ENCODE measurements at places on chromosomes 4 and X.
A peak's percentile ranks its signal among the peaks of the same experiment; 100 is the strongest.

- DNase-seq, result no peak
Measured at GRCh38 chr4:80183250-80184052, 13.9 kb upstream of the PRDM8 start.

DNA sequence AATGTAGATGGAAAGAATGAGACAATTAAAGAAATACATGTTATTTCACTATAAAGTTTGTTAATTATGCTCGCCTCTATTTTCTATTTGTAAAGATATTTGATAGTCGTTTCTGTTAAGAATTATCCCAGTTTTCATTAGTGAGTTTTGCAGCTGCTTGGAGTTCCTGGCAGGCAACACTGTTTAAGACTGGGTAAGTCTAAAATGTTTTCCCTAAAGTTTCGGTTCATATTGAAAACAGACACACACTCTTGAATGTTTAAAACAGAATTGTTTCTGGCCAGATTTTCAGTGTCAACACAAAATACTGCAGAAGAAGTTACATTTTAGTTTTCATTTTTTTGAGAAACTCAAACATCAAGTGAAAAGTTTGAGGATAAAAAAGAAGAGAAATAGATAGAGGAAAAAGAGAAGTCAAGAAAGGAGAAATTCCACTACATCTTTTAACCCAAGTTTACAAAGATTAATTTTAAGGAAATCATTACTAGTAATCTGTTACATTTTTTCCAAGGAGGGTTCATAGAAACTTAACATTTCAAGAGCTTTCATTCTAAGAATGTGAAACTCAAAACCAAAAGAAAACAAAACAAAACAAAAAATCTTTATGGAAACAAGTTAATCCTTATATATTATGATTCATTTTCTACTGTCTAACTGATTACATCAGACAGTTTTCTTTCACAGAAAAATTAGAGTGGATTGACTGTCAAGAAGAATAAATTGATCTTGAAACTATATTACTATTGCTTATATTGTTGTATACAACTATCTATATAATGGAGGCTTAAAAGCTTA lies 305.5 kb downstream of the FAT4 start:
- DNase-seq, result no peak

DNA sequence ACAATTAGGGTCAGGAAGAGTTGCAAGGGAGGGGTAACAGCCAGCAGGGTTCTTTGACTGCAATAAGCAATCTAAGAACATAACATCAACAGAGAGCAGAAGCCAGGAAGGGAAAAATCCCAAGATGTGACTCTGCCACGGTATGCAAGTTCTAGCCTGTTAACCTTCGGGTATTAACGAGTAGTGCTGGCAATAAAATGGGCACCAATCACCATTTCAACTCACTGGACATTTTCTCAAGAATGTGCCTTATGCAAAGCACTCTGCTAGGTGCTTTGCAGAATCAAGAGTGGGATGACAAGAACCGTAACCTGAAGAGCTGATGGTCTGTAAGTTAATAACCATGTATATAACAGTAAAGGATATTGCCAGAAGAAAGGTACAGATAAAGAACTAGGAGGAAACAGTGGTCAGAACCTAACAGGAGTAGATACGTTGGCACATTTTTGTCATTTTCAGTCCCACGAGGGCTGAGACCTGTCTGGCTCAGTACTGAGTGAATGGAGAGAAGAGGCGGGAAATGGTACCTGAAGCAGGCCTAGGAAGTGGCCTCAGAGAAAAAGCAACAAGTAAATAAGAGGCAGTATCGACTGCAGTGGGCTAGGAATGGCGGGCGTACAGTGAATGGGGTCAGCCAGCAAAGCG lies 2.7 kb downstream of the ELOVL6 start:
- DNase-seq, result no peak

DNA sequence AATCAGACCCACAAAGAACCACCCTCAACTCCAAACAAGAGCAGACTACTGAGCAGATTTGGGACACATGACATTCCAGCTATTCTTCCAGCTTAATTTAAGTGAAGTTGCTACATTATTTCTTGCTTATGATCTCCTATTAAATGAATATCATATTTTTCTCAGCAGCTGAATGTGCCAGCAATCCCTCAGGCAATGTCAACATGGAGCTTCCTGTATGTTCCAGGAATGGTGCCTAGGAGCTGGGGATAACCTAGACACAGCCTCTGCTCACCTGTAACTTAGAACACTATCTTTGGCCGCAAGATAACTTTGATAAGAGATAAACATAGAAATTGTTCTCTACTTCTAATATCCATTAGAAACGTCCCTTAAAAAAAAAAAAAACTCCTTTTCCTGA lies 274.4 kb upstream of the RASGEF1B start:
- no peak for DNase-seq

DNA sequence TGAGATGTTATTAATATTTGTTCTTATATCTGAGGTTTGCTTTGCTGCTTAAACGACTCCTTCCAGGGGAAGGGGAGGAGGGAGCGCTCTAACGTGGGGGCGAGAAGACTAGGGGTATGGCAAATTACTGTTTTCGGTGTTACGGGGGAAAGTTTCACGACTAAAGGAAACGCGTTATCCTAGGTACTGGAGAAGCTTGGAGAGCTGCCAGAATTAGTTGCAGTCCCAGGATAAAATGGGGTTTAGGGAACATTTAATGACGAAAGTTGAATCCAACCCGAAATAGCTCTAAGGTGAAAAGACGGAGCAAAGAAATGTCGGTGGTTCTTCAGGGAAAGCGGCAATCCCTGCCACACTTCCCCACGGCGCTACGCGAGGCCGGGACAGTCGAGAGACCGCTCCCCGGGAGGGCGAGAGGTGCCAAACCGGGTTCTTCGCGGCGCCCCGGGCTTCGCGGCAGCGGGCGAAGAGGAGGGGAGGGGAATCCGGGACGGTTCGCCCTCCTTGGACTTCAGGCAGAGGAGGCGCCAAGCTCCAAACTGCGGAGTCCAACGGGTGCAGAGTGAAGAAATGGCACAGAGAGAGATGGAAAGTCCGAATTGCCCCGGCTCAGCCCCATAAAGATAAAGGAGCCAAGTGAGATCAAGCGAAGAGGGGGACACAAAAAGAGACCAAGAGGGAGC lies 724 bp downstream of the THOC2 start:
- peak; percentile 20 for DNase-seq

DNA sequence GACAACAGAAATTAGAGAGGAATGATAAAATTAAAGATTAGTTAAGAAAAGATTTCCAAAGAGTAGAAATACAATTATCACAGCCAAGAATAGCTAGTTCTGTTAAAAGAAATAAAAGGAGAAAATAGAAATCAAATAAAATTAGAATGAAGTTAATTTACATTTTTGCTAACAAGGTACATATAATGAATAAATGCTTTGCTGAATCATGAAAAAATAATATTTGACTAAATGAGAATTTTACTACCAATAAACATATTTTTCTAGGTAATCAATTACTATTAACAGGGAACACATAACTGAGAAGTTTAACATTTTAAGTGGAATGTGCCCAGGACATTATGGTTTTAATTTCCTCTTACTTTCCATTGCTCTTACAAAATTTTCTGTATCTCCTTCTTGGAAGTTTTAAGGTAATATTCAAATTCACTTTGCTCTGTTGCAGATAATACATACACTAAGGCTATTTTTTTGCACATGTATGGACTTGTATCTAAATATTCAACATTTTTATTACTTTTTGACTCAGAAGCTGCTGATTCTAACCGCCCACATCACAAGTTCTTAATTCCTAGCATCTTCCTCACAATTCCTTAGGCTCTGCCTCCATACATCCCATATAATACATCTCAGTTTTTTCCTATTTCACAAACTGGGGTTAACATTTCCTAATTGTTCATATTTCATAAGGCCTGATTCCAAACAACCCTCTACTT lies 870.7 kb upstream of the INTU start:
- no peak for DNase-seq

DNA sequence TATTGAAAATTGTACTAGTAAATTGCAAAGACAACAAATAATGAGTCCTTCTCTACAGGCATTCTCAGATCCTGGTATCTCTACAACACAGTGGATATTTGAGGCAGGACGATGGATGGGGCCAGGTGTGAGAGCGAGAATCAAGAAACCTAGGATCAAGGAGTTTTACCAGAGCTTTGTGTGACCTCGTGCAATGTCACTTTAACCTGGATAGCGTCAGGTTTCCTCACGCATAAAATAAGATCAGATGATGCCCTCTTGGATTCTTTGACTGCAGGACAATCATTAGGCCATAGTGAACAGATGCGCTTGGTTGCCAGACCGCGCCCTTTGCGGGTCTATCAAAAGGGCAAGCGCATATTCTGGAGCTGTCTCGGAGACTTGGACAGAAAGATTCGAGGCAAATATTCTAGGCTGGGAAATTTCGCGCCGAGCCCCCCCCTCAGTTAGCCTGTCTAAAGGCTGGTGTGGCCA lies 66.6 kb downstream of the FBXO8 start:
- no peak for DNase-seq

DNA sequence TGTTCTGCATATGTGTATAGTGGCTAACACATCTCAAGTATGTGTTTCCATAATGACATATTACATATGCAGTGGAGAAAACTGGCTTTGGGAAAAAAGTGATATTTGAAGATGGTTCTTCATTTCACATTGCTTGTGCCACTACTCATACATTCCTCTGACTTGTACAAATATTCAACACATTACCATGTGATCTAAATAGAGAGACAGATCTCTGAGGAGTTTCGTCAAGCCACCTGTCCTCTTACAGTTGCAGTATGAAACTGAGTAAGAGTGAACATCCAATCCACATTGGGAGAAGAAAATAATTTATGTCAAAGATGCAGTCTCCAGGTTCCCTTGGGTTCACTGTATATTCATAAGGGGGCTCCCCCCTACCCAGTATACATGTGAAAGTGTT lies 123.9 kb downstream of the KDR start:
- no peak for DNase-seq

- DNase-seq, result peak; percentile 26
Measured at GRCh38 chrX:140764401-140764919, 54.9 kb downstream of the LINC00632 start.

- no peak for DNase-seq
Measured at GRCh38 chr4:46392421-46392820, 2.5 kb upstream of the GABRA2 start.

DNA sequence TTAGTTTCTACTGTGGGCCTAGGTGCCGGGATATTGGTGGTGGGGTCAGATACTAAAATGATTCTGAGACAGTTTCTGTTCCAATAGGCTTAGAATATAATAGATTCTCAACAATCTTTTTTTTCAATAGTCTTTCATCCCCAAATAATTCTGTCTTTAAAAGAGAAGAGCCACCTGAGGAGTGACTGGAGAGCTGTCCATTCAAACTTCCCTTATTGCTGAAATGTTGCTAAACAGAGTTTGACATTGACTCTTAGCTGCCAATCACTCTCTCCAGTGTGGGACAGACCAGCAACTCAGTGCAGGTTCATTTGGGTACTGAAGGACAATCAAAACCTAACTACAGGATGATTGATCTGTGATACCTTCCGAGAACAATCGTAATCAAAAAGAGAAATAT lies 12.4 kb upstream of the ADH7 start:
- DNase-seq, result no peak

GRCh38 chr4:16652732-16653305 lies 245.6 kb downstream of the LDB2 start:
- DNase-seq, result no peak

DNA sequence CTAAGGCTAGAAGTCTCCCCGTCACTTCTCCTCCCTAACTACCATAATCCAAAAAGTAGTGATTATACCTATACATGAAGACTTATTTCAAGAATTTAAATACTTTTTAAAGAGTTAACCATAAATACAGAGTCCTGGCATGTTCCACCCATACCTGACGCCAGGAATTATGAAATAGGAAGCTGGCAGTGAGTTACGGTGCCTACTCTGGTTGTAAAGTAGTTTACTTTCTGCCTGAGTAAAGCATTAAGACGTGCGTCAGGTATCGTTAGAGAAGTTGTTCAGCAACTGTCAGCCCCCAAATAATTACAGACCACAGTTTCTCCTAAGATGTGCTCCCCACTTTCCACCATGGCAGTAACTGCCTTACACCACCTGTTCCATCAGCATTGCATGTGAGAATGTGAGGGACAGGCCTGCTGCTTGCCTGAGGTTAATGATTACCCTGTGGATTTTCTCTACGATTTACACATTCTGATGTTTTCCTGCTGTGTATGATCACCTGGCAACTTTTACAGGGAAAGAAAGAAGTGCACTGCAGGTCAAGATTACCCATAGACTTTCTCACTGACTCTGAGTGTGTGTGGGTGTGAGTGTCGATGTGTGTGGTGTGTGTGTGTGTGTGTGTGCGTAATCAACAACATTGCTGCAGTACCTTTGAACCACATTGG lies 92.3 kb upstream of the SLC7A11 start:
- DNase-seq, result no peak

- no peak for DNase-seq
Measured at GRCh38 chr4:57612279-57612678, 502.1 kb upstream of the IGFBP7 start.

GRCh38 chr4:165133150-165133549 lies 20.5 kb upstream of the TMEM192 start:
- no peak for DNase-seq

DNA sequence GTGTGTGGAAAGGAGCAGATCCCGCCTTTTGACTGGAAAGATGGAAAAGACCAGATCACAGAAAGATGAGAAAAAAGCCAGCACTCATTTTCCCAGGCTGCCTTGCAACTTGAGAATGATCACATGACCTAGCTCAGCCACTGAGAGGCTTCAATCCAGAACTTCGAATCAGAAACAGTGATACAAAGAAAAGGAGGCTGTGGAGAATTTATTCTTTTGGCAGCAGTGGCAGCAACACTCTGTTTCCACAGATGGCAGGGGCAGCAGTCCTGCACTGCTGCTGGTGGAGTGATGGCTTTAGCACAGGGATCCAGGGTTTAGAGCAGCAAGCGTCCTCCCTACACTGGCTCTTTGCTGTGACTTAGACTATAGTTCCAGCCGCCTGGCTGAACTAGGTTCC lies 77.8 kb upstream of the SH3RF1 start:
- no peak for DNase-seq

Data from activated T-cell treated with anti-CD3 and anti-CD28 coated beads, Interleukin-2, amount 50 U/mL, for 48 hours (primary cell).